ENCODE measurements at places on chromosomes 4 and X.

DNA sequence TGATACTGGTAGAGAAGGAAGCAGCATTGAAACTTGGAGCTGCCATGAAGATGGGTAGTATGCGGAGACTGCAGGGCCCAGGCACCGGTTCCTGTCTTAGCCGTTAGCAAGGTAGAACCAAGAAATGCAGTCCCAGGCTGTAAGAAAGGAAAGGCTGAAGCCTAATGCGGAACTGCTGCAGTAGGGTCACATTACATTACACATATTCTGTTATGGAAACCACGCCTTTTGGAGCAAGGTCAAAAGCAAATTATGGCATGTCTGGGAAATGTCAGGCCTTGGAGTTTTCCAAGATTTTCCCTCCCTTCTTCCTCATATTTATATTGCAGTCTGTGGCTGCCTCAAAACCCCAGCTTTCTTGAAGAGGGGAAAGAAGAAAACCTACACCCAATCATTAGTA is 204.8 kb upstream of the RASGEF1B start:
- DNase-seq, result no peak

DNA sequence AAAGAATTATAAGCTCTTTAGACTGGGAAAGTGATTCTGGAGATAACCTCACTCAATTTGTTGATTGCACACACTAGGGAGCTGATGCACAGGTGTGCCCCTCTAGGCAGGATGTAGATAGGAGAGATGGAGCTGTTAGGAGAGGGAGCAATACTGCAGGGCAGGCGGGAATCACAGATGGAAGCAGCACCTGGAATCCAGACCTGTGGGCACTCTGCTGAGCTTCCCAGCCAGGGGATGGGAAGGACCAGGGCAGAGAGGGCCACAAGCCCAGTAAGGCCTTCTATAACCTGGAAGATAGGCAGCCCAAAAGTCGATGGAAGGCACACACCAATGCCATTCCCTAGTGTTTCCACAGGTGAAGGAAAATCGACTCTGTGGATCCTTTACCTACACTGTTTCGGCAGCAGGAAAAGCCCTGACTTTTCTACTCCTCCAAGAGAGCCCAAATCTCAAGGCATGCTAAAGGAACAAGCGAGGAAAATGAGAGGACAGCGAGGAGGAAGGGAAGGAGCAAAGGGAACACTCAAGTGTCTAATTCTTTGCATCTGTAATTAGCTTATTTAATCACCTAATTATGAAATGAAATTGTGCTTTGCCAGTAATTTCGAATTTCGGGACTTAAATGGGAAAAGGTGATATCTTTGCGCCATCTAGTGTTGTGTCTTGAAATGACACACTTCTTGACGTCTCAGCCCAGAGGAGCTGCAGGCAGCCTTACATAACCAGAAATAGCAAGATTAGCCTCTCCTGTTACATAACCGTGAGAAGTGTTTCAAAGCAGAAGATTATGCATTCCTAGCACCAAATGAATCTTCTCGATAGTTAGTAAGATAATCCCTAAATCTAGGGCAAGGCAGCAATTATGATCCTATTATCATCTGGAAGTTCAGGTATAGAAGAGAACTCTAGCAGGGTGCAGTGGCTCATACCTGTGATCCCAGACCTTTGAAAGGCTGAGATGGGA is 31.0 kb upstream of the TLR3 start:
- DNase-seq, result peak; percentile 51

DNA sequence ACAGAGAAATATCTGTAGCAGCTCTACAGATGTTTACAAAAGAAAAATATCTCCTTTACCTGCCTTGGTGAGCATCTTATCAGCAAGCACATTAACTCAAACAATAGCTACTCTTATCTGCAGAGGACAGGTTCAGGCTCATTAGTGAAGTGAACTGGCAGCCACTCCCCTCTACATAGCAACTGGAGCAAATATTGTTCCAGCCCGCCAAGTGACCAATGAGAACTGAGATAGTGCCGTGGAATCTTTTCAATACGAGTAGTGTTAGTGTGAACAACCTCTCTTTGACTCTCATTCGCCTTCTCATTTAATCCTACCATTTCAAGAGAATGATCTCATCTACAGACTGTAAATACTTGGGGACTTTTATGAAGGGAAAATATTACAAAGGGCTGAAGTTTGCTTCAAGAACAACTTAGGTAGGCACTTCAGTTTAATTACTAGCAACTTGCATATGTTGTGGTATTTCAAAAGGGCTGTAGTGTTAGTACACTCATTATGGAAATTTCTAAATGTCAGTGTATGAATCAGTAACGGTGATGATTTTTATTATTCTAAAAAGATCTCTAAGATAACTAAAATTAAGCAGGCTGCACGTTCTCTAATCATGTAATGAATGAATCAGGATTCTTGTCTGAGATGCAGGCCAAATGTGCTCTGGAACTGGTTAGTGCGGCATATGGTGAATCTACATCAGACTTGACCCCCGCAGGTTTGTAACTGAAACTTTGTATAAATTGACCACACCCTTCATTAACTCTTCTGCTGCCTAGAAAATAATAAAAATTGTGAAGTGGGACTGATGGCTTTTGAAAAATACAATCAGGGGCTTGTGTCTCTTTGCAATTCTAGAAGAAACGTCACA is 72.4 kb downstream of the PALLD start:
- no peak for DNase-seq

- DNase-seq, result no peak
Observed at GRCh38 chr4:53780736-53781400, 189.6 kb upstream of the LNX1 start.
